ENCODE measurements at places on chromosomes 7 and 10.

DNA sequence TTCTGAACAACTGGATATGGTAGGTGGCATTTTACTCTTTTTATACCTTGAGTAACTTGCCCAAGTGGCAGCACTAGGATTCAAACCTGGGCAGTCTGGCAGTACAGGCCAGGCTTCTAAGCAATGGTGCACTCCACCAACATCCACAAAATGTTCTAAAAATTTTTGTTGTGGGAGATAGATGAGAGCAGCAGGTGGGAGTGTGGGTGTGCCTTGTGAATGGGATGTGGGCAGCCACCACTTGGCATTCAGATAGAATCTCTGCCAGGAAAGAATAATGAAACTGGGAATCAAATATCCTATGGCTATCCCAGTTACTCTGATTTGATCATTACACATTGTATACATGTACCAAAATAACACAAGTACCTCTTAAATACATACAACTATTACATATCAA is 810.7 kb downstream of the MAGI2 start:
- no peak for DNase-seq

DNA sequence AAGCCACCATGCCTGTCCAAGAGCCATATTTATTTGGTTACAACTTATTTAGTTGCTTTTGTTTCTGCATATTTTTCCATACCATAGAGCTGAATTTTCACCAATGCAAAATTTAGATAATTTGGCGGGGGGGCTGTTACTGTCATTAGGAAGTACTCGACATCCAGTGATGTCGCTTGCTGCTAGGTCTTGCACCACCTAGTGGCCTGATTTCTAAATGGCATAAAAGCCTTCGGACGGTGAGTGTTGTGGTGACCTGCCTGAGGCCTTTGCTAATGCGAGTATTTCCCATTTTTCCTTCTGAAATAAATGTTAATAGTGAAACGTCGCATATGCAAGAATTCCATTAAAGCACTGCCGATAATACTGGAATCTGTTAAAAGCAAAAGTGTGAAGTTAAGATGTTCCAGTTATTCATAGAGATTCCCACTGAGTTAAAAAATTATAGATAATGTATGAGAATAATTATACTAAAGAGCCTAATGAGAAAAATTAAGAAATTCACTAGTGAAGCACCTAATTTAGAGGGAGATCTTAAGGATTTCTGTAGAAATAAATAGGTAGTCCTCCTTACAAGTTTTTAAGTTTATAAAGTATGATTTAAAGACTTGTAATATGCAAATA is 86.1 kb upstream of the DNAJB6 start:
- peak; percentile 72 for DNase-seq

- no peak for DNase-seq
Observed at GRCh38 chr10:11048707-11049278, 31.1 kb downstream of the CELF2 start.

DNA sequence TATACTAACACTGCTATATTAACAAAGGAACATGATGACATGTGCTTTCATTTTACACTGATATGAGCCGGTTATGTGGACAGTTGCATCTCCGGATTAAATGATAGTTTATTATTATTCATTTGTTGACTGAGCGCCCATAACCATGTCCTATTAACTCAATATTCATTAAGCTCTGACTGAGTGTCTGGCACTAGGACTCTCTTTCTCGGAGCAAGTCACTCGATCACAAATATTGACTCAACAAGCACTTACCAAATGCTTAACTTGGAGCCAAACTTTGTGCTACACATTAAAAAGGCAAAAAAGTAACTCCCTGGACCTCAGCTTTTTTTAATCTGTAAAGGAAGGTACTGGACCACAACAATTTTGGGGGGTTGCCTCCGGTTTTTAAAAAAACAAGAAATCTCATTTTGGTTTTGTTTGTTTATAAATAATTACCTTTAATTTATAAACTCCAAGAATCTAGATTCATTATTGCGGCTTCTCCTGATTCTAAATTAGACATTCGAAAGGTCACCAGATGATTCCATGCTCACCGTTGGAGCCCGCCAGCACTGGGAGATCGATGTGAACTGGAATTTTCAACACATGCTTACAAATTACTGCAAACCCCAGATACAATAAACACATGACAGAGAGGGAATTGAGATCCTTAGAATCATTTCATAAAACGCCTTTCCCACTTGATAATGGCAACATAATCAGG is 8.9 kb upstream of the LYZL1 start:
- no peak for DNase-seq

DNA sequence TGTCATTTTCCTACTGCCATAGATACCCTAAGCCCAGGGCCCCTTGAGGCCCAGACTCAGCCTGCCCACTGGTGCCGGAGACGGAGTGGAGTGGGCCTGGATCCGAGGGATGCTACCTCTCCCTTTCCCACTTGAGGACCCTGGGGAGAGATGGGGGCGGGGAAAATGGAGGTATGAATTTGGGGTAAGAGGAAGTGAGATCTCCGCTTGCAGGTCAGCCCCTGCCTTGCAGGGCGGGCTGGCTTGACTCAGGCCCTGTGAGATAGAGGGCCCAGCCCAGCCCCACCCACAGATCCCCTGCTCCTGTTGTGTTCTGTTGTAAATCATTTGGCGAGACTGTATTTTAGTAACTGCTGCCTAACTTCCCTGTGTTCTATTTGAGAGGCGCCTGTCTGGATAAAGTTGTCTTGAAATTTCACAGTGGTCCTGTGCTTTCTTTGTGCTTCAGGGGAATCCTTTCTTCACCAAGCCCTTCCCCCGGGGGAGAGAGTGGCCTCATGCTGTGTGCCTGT is 13.2 kb downstream of the YKT6 start:
- DNase-seq = no peak

DNA sequence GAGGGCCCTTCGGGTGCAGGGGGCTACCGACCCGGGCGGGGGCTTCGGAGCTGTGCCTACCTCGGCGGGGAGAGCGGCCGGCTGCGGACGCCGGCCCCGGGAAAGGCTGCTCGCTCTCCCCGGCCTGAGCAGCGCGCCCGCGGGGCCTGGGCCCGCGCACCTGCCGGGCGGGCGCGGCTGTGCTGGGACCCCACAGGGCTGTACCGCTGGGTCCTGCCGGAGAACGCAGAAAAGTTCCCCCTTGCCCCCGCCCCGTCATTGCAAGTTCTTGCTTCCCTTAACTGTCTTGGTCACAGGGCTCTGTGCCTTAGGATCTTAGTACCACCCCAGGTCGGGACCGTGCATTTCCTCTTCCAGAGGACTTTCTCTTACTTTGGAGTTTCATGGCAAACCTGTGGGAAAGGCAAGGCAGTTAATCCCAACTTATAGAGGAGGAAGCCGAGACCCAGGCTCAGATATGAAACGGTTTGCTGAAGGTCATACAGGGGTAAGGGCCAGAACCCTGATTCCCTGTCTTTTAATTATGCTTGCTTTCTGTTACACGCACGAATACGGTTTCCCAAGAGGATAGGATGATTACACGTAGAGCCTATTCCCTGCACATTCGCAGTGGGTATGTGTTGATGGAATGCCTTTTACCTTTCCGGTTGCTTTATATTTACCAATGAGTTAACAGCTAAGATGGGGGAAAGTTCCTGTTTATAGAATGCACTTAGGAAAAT is 652 bp downstream of the PCGF5 start:
- DNase-seq = peak; percentile 21

DNA sequence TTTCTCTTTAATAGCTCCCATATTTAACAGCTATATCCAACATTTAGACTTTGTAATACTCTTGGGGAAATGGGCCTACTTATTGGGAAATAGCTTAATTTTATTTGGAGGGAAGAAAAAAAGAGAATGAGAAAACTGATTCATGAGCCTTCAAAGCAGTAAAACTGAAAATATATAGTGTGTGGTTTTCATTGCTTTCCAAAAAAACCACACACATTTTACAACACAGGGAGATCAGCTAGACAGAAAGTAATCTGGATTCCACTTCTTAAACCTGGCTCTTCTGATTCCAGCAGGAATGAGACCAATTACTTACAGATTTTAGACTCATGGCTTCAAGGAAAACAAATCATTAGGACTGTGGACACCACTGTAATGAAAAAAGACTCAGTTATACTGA is 48.7 kb downstream of the CH25H start:
- DNase-seq = no peak

GRCh38 chr10:116245156-116245555 is 27.9 kb downstream of the GFRA1 start:
- DNase-seq = no peak

DNA sequence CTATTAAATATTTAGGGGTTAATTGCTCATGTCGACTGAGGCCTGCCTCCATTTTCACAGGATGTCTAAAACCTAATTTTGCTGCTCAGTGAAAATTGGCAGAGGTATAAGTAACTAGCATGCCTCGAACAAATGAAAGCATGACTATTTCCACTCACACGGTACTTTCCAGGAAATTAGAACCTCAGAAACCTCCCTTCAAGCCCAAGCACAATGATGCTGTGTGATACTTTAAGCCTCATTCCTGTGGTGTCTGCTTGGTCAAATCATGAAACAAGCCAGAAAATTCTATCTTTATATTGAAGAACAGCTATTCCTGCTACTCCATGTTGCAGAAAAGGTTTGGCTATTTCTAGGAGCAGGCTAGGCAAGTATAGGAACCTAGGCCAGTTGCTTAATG is 203.0 kb downstream of the SORCS3 start:
- DNase-seq = no peak

GRCh38 chr7:158345731-158346130 is 241.9 kb downstream of the PTPRN2 start:
- DNase-seq = no peak

GRCh38 chr10:3452683-3453361 is 280.2 kb upstream of the PITRM1 start:
- no peak for DNase-seq

GRCh38 chr10:4511509-4511908 is 314.5 kb upstream of the AKR1E2 start:
- DNase-seq = no peak

GRCh38 chr7:37110660-37111424 is 337.8 kb downstream of the ELMO1 start:
- DNase-seq = no peak

- DNase-seq = no peak
Observed at GRCh38 chr7:145633513-145633912, 483.1 kb upstream of the CNTNAP2 start.

GRCh38 chr10:23053036-23053435 is 42.3 kb upstream of the MSRB2 start:
- DNase-seq = no peak

DNA sequence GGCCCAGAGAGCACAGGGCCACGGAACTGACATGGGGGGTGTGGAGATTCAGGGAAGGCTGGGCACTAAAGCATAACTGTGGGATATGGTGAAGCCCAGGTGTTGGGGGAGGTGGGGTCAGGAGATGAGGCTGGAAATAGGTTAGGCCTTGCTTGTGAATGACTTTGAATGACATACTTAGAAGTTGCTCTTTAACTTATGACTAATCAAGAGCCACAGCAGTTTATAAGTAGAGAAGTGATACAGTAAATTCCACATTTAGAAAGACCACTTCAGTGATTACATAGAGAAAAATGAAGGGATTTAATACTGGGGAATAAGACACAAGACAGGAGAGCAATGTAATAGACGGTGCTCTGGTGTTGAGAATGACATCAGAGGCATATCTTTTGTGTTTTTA is 120.8 kb upstream of the SEC61G start:
- no peak for DNase-seq

GRCh38 chr7:50267525-50268041 is 36.9 kb upstream of the IKZF1 start:
- no peak for DNase-seq

- DNase-seq = no peak
Observed at GRCh38 chr7:44222776-44223261, 22.0 kb downstream of the YKT6 start.

DNA sequence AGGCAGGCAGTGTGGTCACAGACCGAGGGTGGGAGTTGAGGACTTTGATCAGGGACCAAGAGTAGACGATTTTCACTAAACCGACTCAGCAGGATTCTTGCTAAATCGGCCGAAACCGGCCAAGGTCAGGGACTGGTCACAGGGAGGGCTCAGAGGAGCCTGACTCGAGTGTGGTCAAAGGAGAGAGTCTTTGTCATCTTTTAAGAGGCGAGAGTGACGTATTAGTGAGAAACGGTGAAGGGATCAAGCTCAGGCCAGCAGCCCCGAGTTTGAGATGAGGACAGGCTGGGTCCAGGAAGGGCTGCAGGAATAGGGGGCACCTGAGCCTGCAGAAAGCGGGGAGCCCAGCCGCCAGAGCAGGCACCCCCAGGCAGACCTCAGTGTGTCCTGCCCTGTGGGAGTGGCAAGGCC is 41.6 kb upstream of the FAM20C start:
- no peak for DNase-seq

- DNase-seq = no peak
Observed at GRCh38 chr7:47432671-47433563, 149.0 kb downstream of the TNS3 start.

GRCh38 chr7:66748791-66749190 is 8.3 kb downstream of the RABGEF1 start:
- no peak for DNase-seq

- DNase-seq = no peak
Observed at GRCh38 chr10:22372298-22372697, 27.0 kb downstream of the SPAG6 start.

GRCh38 chr7:55307123-55307916 is 57.8 kb upstream of the LANCL2 start:
- no peak for DNase-seq

DNA sequence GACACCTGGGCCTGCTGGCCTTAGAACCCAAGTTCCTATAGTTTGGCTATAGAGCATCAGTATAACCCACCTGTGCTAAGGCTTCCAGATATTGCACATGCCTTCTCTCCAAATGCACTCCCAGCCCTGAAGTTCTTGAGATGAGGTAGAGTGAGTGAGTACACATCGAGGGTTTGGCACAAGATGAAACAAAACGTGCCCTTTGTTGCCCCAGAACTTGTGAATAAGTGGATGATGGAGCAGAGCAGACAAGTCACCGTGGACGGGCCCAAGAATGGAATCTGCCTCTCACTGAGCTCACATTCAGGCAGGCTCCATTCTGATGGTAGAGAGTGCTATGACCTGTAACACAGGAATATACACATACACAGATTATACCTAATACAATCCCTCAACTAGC is 73.0 kb upstream of the STK17A start:
- DNase-seq = no peak

- no peak for DNase-seq
Observed at GRCh38 chr7:90660100-90660499, 64.0 kb downstream of the CDK14 start.

- DNase-seq = no peak
Observed at GRCh38 chr10:7558036-7558435, 108.7 kb downstream of the ITIH5 start.

- DNase-seq = no peak
Observed at GRCh38 chr10:6218692-6219493, 16.2 kb downstream of the PFKFB3 start.

GRCh38 chr10:132699411-132700155 is 86.4 kb downstream of the NKX6-2 start:
- no peak for DNase-seq

DNA sequence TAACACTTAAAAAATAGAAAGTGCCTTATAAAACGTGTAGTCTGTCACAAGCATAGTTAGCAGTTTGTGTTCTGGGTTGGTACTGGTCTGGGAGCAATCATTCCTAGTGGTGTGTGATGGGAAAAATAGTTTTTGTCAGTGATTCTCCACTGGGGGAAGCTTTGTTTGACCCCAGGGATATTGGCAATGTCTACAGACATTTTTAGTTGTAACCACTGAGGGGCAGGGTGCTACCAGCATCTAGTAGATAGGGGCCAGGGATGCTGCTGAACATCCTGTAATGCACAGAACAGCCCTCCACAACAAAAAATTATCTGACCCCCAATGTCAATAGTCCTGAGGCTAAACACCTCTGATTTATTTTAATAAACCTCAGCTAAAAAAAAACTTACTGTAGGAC is 51.6 kb upstream of the CREB5 start:
- no peak for DNase-seq

- DNase-seq = peak; percentile 4
Observed at GRCh38 chr7:97499204-97499603, 232.7 kb upstream of the TAC1 start.
